SJSA1 (cell line): ENCODE measurements at places on chromosomes 7 and 10. TPM values are rescaled to one million over a fixed set of nuclear protein-coding genes. Genes with fewer than 3 reads are reported as not detected.

THNSL1 gene
- total RNA-seq = 1.4 and 2.9 TPM in 2 replicates

C10orf143 gene
- 0.16 TPM in 1 of 2 replicates, not detected in the other for total RNA-seq

TAS2R4 gene
- 0.05 and 0.22 TPM in 2 replicates for total RNA-seq

HOXA11 gene
- 4.4 and 5.9 TPM in 2 replicates for total RNA-seq

GSTO2 gene
- 0.13 TPM in 1 of 2 replicates, not detected in the other for total RNA-seq

AKR1B15 gene
- total RNA-seq = 2.6 TPM in 1 of 2 replicates, not detected in the other

DPCD gene
- 34.8 and 60.6 TPM in 2 replicates for total RNA-seq

CCL24 gene
- 0.45 TPM in 1 of 2 replicates, not detected in the other for total RNA-seq

CPA5 gene
- 0.87 TPM in 1 of 2 replicates, not detected in the other for total RNA-seq

NUTM2E gene
- total RNA-seq = 0.05 TPM in 1 of 2 replicates, not detected in the other

PRLHR gene
- not detected in 2 replicates for total RNA-seq

DNA sequence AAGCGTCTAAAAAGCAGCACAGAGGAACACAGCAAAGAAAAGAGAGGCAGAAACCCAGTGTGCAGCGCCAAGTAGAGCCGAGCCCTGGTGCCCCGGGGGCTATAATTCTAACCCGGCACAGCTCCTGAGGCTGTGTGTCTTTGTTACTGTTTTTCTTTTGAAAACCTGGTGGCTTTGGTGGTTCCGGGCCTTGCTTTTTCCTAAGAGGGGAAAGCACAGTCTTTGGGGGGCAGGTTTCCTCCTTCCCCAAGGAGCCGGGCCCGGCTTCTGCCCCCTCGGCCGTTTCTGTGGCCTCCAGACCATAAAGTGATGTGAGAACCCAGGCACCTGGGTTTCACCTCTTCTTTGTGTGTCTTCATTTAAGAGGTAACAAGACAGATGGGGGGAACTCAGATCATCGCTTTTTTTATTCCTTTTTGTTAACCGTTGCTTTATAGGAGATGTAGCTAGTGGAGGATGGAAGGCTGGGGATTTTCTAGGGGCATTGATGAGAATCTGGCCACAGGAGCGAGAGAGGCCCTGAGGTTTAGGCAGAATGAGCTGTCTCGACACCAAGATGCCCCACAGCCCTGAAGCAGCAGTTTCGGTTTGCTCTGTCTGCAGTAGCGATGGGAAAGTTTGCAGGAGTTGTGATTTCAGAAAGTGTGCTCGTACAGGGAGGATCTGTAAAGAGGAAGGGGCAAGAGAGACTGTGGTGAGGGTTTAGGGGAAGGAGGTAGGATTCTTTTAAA is 367.8 kb upstream of the GALNT17 start:
- DNase-seq = no peak

- no peak for DNase-seq
Measured at GRCh38 chr10:93703066-93703465, 674 bp upstream of the FRA10AC1 start.

DNA sequence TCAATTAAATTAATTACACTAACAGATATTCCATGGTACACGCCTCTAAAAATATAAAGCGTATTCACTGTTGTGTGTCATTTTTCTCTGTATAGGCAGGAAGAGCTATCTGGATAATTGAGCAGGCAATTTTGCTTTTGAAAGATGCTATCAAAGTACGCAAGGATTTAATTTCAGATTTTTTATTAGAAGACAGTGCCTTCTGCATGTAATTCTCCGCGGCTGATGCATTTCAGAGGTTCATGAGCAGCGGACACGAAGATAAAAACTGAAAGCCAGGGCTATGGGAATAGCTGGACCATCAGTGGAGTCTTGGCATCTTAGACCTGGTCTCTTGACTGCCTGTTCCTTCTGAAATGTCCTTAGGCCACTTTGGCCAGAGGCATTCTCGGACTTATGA is 35.7 kb upstream of the SDK1 start:
- no peak for DNase-seq

GRCh38 chr10:49285232-49285631 is 13.7 kb upstream of the C10orf71 start:
- DNase-seq = no peak

- no peak for DNase-seq
Measured at GRCh38 chr7:1926908-1927306, 256.8 kb downstream of the ELFN1 start.

DNA sequence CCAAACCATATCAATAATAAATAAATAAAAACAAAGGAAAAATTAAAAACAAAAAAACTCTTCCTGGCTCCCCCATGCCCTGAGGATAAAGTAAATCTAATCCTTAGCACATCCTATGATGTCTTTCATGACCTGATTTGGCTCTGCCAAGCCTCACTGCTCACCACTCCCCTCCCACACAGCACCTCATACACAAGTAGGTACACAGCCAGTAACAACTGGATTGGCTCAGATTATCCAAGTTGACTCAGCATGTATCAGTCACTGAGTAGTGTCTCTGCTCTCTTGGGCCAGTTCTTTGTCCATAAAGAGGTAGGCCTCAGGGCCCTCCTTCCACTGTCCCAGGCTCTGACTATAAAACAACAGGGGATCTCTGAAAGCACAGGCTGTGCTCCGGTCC is 99.6 kb downstream of the STRA8 start:
- DNase-seq = no peak

DNA sequence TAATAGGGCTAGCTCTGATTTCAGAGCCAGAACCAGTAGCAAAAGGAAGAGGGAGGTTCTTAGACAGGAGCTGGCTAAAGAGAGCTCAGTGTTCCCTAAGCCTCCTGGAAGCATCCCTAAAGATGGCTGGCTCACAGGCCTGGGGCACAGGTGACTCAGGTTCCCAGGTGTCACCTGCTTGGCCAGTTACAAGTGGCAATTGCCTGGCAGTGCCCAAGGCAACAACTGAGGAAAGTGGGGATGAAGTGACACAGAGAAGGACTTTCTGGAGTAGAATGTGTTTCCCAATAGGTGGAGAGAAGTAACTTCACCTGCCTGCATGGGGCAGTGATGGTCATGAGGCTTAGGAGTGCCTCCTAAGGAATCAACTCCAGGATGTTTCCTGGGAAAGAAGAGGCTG is 66.5 kb upstream of the EEPD1 start:
- no peak for DNase-seq

GRCh38 chr7:84474436-84474835 is 279.8 kb upstream of the SEMA3A start:
- no peak for DNase-seq

DNA sequence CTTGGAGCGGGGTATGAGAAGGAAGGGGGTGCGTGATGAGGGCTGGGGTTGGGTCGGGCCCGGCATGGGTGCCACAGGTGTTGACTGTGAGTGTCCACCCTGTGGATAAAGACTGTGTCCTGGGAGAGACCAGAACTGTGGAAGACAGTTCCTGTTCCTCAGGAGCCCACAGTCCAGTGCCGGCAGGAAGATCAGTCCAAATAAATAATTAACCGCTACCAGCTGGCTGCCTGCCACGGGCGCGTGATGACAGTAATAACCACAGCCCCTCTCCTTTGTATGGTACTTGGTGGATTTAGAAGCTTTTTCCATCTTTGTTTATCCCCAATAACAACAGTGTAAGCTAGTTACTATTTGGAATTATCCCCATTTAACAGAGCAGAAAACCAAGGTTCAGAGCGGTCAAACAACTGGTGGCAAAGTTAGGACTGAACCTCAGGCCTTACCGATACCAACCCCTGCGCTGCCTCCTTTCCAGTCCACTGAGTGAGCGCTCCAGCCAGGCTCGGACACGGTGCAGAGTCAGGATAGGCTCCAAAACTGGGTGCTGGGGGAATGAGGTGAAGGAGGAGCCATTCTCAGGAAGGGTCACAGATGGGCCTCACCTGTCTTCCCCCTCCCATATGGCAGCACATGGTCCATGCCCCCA is 5.1 kb downstream of the ZMIZ1 start:
- peak; percentile 89 for DNase-seq

GRCh38 chr10:86400705-86401587 is 34.4 kb upstream of the GRID1 start:
- peak; percentile 52 for DNase-seq

DNA sequence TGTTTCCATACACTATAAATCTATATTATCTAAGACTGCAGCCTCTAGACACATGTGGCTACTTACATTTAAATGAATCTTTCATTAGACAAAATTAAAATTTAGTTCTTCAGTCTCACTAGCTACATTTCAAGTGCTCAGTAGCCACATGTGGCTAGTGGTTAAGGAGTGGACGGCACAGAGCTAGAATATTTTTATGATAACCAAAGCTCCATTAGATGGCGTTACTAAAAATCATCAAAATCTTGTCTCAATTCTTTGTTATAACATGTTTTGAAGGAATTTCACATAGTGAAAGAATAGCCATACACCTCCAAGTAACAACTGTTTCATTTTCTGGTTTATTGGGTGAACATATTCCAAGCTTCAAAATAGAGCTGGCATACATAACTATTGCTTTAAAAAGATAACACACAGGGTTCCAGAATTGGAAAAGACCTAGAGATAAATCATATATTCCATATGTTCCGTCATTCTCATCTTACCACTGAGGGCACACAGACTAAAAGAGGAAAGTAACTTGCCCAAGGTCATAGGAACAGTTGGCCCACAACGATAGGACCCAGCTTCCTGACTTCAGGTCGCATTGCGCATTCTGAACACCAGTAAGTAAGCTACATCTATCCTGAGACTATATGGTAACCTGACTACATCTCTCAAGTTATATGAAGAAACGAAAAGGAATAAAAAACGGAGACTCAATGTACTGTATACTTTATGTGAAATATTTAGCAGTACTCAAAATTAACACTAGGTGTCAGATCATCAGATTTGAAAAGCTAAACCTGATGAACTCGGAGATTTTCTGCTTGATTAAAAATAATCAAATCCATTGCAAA is 66.6 kb downstream of the CAV1 start:
- no peak for DNase-seq

GRCh38 chr10:23013581-23014335 is 81.6 kb upstream of the MSRB2 start:
- no peak for DNase-seq

DNA sequence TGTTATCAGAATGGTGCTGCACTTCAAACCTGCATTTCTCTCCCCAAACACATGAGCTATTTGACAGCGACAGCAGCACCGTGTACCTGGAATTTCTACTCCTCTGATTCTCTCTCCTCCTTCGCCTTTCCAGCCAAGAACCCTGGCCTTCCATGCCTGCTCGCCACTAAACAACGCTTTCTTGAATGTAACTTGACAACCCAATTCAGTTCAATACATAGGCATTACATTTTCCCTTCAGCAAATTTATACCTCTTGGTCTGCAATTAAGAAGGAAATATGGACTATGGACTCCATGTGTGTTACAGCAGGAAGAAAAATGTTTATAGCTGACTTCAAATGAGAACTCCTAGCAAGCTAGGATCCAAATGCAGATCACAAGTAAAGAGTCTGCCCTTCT is 162.6 kb upstream of the AUTS2 start:
- no peak for DNase-seq

- no peak for DNase-seq
Measured at GRCh38 chr7:30983914-30984247, 20.1 kb downstream of the GHRHR start.

GRCh38 chr7:107661081-107661864 is 645 bp downstream of the SLC26A4 start:
- peak; percentile 54 for DNase-seq

DNA sequence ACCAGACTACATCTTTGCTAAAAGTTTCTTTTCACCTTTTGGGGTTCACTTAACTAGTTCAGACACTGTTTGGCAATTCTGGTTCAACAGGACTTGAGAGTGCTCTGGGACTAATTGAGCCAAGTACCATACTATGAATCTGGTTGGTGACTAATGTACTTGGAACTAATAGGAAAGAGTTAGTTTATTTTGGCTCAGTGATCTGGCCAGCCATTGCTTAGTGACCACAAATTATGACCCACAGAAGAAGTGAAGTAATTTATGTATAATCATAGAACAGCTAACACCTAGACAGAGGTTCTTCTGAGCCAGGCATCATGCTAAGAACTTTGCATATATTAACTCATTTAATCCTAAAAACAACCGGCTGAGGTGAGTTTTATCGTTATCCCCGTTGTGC is 126.5 kb upstream of the JCAD start:
- no peak for DNase-seq

GRCh38 chr7:16493266-16493665 is 27.7 kb upstream of the SOSTDC1 start:
- DNase-seq = no peak

GRCh38 chr10:35889226-35889625 is 247.1 kb upstream of the FZD8 start:
- DNase-seq = no peak

DNA sequence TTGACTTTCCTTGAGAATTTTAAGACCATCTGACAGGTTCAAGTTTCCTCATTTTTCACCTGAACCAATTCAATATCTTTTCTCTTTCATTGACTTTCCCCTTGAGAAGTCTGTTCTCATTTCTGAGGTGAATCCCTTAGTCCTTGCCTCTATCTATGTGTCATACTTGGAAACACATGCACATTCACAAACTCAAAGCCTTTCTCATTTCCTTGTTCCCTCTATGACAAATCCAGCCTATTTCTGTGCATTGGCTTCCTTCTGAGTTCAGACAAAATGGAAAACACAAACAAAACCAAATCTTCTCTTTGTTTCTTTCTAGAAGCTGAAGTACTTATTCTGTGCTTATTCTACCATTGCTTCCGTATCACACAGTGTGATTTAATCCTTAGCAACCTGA is 13.8 kb downstream of the PTTG1IP2 start:
- DNase-seq = no peak

GRCh38 chr10:24822590-24822989 is 98.9 kb upstream of the ARHGAP21 start:
- DNase-seq = no peak

GRCh38 chr7:66748791-66749190 is 8.3 kb downstream of the RABGEF1 start:
- no peak for DNase-seq

GRCh38 chr7:33581236-33581635 is 324.1 kb upstream of the BMPER start:
- no peak for DNase-seq

GRCh38 chr10:16259726-16260125 is 177.1 kb upstream of the PTER start:
- DNase-seq = no peak

- peak; percentile 96 for DNase-seq
Measured at GRCh38 chr10:114634609-114634979, 23.5 kb downstream of the ABLIM1 start.
